Uterus (tissue), 4 donors: ENCODE measurements at places on chromosomes 5 and 9. TPM values are rescaled to one million over a fixed set of nuclear protein-coding genes. Genes with fewer than 3 reads are reported as not detected.
A peak's percentile ranks its signal among the peaks of the same experiment; 100 is the strongest.

The RAI14 gene
- 145 TPM for total RNA-seq

The ENTPD2 gene
- total RNA-seq: not detected

DNA sequence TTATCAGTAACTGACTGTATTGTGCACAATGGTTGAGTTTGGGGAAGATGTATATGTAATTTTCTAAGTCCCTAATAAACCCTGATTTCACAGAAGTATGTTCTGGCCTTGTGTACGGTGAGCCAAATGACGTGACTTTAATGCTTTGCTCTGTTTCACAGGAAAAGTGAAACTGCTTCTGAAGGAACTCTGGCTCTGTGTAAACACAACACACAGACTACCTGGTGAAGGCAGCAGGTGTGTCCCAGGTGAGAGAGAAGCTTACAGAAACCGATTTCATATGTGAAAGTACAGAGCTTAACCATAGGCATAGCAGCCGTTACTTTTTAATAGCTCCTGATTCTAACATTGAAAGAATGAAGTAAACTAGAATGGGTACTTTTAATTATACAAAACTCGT lies 31.9 kb downstream of the ICE1 start:
- no peak for DNase-seq

The CNTFR gene
- 6.6 TPM for total RNA-seq

DNA sequence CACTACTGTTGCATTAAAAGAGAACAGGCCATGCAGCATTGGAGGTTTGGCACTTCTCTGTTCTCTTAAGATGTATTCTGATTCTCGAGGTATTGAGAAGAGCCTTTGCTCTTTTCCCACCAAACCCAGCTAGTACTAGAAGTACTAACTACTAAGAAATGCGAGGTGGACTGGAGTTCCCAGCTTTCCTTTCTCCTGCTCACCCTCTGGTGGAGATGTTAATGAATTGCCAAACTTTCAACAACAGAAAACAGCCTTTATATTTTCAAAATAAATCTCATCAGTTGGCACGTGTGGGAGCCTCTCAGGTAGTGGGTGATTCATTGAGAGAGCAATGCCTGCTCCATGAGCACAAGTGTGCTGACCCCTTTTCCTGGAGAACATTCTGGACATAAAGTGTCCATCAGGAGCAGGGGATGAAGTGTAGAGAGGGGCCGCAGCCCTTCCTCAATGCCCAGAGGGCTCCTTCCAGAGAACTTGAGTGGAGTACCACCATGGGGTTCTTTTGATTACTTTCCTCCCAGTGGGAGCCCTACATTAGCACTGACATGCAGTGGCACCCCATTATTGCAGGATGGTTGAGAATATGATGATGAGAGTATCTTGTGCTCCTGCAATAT lies 45.7 kb downstream of the TMEM174 start:
- DNase-seq: no peak

- no peak for DNase-seq
Measured at GRCh38 chr5:54234304-54234933, 76.0 kb downstream of the ARL15 start.

GRCh38 chr9:19193029-19193324 lies 37.5 kb upstream of the DENND4C start:
- DNase-seq: no peak

The ZCCHC10 gene
- total RNA-seq: 21.8 TPM

GRCh38 chr9:69822116-69822750 lies 1.6 kb downstream of the CFAP95 start:
- no peak for DNase-seq

DNA sequence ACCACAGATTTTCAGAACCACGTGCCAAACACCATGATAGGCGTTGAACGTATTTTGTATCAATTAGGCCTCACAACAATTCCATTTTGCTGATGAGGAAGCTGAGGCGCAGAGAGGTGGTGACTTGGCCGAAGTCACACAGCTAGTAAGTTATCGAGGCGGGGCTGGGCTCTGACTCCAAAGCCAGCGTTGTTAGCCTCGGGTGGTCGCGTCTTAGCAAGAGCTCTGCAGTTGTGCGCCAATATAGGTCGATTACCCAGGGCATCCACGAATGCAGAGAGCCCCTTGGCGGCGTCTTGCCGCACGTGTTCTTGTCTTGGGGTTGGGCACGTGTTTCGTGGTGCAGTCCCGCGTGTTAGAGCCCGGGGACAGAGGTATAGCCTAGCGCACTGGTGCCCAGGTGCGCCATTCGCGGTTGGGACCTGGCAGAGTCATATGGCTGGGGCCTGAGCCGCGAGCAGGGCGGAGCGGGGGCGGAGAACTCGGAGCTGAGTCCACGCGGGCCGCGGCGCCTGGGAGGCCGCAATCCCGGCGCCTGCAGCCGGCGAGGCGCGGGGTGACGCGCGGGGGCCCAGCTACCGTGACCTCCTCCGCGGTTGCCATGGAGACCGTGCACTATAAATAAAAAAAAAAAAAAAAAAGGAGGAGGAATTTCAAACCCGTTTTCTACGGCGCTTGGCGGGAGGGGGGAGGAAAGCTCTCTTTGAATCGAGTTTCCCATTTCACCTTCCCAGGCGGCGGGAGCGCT lies 62.3 kb downstream of the CXXC5 start:
- DNase-seq: peak; percentile 50

DNA sequence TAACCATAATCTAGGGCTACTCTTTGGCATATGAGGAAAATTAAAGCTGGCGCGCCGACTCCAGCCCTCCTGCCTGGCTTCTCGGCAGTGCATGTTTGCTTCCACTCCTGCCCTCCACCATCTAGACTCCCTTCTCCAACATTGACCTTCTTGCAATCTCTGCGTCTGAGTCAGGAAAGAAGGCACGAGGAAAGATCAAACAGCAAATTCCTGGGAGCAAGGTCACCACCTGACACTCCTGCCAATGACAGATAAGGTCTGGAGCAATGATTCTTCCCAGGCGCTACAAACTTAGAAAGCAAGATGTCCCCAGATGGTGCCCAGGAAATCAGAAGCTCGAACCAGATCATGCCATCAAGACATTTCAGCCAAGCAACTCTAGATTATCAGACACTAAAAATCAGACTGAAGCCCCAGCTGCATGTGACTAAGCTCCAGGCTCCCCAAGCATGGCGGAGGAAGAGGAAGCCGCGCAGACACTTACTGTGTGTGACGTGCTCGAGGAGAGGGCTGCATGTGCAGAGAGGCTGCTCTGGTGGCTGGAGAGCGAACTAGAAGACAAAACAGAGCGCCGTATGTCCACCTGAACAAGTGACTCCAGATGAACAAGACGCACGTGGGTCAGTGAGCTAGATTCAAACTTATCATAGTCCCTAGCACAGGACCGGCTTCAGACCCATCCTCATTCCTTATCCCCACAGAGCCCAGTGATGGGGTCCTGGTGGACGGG lies 115.3 kb downstream of the UBE2R2 start:
- DNase-seq: no peak

- DNase-seq: no peak
Measured at GRCh38 chr9:81771571-81771970, 82.2 kb upstream of the TLE1 start.

DNA sequence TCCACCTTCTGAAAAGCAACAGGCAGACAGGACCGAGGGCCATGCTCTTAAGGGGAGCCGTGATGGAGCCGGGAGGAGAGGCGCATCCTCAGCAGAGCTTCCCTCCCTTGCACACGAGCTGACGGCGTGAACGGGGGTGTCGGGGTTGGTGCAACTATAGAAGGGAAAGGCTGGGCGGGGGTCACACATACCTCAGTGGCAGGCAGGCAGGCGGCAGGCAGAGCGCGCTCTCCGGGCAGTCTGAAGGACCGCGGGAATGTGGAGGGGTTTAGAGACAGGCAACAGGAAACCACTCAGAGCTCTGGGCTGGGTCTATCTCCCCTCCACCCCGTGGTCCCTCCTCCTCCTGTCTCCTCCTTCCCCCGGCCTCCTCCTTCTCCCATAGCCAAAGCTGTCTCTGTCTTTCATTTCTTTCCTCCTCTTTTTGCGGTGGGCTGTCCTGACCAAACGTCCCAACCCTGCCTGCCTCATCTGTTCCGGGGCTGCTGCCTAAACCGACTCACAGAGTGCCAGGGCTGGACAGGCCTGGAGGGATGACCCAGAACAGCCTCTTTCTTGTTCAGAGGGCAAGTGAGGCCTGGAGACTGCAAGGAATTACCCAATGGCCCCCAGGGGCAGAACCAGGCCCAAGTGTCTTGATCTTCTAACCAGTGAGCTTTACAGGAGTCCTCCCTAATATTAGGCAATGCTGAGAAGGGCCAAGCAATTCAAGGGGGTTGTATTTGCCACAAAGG lies at the start of gene SPARC:
Gene SPARC (minus strand): TSS at position 242 of the 734 bp plus-strand sequence. CDS start 10,727 bp downstream, outside the sequence.
- DNase-seq: peak; percentile 87

DNA sequence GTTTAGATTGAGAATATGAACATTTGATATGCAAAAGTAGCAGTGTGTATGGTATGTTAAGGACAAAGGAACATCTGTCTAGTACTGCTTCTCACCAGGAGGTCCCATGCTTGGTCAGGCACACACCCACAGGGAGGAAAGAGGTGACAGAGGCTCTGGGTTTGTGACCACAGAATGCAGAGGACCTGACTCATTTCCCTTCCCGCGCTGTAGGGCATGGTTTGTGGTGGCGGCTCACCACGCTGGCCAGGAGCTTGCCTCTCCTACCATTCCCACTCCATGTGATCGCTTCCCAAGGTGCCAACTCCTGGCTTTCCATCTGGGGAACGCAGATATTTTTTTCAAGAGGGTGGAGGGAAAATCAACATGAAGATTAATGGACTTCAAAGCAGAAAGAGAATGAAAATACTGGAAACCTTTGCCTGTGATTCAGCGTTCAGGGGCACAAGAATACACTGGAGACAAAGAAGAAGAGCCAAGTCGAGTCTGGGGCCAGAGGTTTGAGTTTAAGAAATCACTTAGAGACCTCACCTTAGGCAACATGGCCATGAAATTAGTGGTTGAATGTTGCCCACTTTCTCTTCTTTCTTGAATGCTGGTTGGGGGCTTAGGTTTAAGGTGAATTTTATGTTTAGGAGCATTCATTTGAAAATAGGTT lies 477.8 kb downstream of the CCDC171 start:
- DNase-seq: no peak

DNA sequence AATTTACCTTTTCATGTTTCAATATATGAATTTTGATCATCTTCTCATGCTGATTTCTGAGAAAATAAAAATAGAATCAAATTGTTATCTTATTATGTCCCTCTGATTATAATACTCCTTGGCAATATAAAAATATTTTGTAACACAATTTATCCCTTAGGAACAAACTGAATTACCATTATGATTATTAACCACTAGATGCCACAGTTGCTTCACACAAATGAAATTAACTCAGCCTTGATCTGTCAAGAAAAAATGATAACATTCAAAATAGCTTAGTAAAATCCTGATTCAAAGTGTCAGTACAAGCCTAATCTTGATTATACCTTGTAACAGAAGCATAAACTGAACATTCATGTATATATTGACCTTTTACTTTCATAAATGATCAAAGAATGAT lies 4.8 kb upstream of the CHSY3 start:
- no peak for DNase-seq

The MEF2C gene
- total RNA-seq: 30.3 TPM

DNA sequence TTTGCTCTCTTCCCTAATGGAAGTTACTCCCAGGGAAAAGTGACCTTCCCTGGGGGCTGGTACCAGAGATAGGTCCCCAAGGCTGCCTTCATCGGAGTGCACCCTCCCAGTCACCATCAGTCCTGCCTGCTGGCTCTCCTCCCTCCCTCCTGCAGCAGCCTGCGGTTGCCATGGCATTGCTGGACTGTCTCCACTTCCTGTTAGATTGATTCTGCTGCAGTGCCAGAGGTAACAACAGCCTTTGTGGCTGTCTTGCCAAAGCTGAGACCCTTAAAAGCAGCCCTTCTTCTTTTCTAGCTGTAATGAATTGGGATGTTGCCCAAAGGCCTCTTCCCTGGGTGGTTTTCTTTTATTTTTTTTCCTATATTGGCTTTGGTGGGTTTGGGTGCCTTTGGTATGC lies 78.1 kb upstream of the PRLR start:
- no peak for DNase-seq

The PCDHA1 gene
- not detected for total RNA-seq
